ENCODE measurements at places on chromosomes 6 and 20.
A peak's percentile ranks its signal among the peaks of the same experiment; 100 is the strongest.

GRCh38 chr20:38271608-38272120 is 11.1 kb upstream of the KIAA1755 start:
- DNase-seq = no peak

DNA sequence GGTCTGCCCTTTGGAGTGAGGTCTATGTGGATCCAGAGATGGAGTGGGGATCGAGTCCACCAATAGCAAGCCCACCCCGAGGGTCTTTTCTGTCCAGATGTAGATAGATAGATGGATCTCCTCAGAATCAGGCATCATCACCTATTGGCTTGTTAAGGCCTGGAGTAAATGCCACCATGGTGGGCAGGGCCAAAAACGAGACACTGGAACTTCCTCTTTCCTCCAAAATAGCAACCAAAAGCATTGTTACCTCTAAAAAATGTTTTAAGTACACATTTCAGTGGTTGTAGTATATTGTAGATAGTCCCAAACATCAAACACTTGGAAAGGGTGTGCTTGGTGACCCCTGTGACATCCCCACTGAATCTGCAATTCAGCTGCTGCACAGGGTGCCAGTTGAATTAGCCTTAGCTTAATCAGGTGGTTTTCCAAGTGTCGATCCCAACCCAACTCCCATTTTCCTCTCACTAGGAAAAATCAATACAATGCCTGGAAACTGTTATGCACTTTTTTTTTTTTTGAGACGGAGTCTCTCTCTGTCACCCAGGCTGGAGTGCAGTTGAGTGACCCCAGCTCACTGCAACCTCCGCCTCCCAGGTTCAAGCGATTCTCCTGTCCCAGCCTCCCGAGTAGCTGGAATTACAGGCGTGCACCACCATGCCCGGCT is 35.0 kb upstream of the NELFCD start:
- no peak for DNase-seq

- no peak for DNase-seq
Measured at GRCh38 chr20:3277686-3278465, 38.9 kb upstream of the SLC4A11 start.

GRCh38 chr6:167397712-167398111 is 72.8 kb downstream of the TTLL2 start:
- DNase-seq = no peak

GRCh38 chr6:68468244-68468884 is 166.7 kb upstream of the ADGRB3 start:
- no peak for DNase-seq

DNA sequence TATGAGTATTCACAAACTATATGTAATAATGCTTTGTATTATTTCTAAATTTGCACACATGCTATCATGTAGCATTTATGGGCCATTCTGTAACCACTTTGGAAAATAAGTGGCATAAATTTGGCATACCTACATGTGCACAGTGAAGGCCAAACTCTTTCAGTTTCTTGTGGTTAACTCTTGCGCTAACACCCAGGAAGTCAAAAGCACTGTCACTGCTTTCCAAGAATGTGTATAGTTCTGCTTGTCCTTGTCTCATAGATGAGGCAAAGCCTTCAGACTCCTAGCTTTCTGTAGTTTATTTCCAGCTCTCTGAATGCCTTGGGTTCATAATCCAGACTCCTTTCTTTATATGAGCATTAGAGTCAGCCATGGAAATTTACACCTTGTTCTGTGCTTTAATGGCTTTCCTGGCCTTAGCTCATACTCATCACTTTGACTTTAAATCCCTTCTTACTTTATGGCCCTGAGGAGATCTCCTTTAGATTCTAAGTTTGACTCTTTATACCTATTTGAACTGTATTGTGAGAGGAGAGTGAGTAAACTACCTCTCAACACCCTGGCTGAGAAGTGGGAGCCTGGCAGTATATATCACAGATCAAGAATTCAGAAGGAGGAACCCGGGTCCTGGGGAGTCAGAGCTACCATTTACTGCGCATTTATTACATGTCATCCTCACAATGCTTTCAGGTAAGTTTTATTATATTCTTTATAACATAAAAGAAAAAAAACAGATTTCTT is 949 bp upstream of the SLC17A3 start:
- DNase-seq = no peak

GRCh38 chr6:135008072-135008940 is 46.3 kb downstream of the HBS1L start:
- no peak for DNase-seq

- no peak for DNase-seq
Measured at GRCh38 chr6:30515106-30515505, 25.8 kb downstream of the HLA-E start.

- no peak for DNase-seq
Measured at GRCh38 chr6:121522265-121522664, 86.8 kb downstream of the GJA1 start.

- no peak for DNase-seq
Measured at GRCh38 chr6:52221302-52221701, 23.0 kb downstream of the IL17F start.

- no peak for DNase-seq
Measured at GRCh38 chr6:183668-184067, 108.6 kb upstream of the DUSP22 start.

- peak; percentile 88 for DNase-seq
Measured at GRCh38 chr20:47501482-47502270, at the start of gene NCOA3. Gene NCOA3, plus strand, starts transcription at chr20:47501887. Its CDS starts 120,361 bp downstream, at chr20:47622248.

DNA sequence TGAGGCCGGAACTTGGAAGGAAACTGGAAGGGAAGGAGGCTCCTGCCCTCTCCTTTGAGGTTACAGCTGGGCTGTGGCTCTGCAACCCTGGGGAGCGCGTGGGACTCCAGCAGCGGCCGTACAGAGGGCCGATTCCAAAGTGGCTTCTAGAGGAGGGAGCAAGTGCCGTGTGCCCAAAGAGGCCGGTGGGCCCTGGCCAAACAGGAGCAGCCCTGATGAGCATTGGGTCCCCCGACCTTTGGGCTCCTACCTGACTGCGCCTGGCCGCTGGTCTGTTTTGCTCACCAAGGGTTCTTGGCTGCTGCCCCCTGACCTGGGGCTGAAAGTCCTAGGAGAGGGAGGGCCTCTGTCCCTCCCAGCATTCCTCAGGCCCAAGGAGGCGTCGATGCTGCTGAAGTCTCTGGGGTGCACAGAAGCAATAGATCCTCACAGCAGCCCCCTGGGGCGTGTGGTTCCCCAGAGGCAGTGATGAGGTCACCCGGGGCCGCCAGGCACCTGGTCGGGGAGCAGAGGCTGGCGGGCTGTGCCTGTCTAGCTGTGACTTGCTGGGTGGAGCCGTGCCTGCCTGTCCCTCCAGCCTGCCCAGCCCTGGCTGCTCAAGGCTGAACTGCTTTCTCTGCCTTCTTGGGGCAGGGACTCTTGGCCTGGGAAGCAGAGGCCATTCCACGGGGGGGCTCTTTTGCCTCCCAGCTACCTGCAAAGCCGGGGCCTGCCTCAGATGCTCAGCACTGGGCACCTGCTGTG is 9.8 kb downstream of the RBM38 start:
- DNase-seq = no peak

GRCh38 chr20:2538931-2539720 is 2.8 kb downstream of the TMC2 start:
- DNase-seq = no peak

DNA sequence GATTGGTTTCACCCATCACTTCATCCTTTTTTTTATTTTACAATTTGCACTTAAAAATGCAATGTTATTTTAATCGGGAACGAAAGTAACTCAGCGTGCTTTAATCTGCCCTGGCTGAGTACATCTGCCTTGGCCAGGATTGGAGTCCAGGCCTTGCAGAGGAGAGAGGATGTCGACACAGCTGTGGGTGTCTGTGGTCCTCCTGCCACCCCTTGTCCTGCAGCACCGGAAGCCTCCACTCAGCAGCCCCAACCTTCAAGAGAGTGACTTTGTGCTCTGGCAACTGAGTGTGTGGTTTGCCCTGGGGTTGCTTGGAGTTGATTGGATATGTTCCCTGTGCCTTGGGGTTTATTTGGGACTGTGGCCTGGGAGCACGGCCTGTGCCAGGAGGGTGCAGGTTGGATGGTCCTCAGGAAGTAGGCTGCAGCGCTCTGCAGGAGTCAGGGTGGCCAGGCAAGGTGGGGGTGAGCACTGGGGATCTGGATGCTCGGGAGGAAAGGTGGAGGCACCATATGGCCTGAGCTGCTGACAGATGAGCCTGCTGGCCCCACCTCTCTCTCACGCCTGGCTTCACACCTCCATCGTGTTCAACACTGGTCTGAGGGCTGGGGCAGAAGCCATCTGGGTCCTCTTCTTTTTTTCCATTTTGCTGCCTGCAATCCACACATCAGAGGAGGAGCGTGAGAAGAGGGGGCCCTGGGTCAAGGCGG is 4.3 kb downstream of the MYT1 start:
- no peak for DNase-seq

DNA sequence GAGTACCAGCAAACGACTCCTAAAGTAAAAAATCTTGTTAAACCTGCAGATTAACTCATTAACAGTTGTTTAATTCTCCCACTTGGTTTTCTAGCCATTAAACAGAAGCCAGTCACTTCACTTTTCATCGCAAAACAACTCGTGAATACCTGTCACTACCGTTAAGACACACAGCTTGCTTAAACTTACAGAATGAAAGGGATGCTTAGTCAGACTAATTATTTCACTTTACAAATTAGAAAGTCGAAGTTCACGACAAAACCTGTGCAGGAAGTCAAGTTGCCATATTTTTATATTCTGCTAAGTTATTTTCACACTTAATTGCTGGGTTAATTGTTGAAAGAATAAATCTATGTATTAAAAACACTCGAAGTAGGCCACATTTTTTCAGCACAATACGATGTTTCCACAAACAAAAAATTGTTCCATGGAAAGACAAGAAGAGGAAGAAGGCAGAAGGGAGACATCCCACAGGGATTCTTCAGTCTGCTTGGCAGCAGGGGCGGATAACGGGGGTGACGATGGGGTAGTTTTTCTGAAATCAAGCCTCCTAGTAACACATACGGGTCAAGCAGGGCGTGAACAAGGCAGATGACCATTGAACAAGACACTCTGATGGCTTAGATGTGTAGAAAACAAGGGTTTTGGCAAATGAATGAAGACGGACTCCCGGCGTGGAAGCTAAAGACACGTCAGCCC is 933 bp downstream of the SSR1 start:
- DNase-seq = no peak

DNA sequence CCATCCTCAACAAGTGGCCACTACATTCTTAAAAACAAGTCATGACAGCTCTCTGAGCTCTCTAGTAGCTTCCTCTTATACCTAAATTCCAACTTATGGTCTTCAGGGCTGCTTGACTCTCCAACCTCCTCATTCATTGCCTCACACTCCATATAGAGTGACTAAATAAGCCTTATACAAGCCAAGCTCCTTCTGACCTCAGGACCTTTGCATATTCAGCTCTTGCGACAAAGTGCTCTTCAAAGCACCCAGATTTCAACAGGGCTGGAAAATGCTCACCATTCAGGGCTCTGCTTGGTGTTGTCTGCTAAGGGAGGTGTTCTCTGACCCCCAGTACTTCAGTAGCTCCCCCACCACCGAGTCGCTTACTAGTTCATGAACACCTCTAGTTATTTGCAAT is 3.7 kb downstream of the TREML2 start:
- no peak for DNase-seq

GRCh38 chr6:94227741-94228140 is 808.4 kb upstream of the EPHA7 start:
- DNase-seq = no peak

GRCh38 chr20:44336725-44337380 is at the start of gene R3HDML:
Gene R3HDML, plus strand, starts transcription at chr20:44337043. Its CDS starts 115 bp downstream, at chr20:44337158.
- no peak for DNase-seq

- DNase-seq = no peak
Measured at GRCh38 chr20:53161073-53161472, 188.9 kb downstream of the TSHZ2 start.

DNA sequence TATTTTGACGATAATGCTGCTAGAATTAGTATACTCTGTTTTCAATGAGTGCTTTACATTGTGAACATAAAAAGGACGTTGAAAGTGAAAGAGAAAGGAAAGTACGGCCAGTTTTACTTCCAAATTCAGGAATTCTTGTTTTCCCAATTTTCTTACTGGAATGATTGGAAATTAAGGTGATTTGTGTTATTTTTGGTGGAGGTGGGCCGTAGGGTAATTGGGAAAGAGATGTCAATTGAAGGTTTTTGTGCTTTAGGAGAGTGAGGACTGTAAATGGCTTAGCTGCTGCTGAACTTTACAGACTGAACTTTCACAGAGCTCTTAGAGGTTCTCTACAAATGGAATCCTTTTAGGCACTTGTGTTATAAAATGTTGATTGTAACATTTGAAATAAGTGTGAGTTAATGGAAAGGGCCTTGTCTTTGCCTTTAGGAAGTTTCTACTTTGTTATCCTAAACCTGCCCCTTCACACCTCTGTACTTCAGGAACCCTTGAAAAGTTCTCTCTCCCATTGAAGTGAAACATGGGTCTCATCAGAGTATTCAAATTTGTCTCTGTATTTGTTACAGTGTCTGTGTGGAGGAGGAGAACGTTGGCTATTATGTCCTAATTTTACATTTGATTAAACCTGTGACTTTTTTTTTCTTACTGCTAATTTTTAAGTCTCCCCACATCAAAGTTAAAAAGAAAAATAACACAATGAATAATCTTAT is 256.4 kb downstream of the ARID1B start:
- DNase-seq = no peak

- DNase-seq = no peak
Measured at GRCh38 chr6:75143191-75143590, 62.7 kb downstream of the COL12A1 start.

DNA sequence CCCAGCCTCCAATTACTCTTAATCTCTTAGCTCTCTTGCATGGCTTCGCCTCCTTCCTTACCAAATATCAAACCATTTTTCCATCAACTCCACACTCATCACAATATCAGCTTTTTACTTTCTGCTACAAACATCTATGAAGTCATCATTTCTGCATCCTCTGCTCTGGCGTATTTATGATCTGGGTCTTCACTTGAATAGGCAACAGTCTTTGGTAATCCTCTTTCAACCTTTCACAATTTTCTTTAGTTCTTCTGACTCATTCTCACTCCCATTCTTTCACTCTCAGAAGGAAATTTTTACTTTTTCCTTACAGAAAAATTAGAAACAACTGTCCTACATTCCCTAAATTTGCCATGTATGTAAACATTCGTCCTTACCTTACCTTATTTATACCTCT is 522.4 kb downstream of the HDGFL1 start:
- DNase-seq = no peak

- DNase-seq = no peak
Measured at GRCh38 chr6:169763308-169763707, 11.9 kb downstream of the ERMARD start.

DNA sequence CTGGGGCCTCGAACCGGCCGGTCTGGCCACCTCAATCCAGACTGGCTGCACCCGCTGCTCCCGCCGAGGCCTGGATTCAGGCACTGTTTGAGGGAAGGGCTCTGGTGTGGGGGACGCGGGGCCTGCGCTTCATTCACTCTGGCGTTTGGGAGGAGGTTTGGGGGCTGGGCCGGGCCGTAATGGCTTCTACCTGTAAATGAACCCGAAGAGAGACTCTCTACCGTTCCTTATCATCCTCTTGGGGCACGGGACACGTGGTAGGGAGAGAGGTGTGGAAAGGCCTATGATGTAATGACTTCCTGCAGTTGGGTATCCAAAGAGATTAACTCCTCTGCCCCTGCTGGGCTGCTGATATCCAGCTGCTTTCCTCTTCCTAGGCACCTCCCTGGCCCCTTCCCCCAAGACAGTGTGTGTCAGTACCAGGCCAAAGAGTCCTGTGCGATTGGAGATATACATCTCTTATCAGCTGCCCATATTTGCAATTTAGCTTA is 1.8 kb downstream of the FOXO3 start:
- no peak for DNase-seq

GRCh38 chr6:74588094-74588832 is 617.6 kb downstream of the COL12A1 start:
- DNase-seq = no peak

Measured in activated CD8-positive, alpha-beta memory T cell treated with anti-CD3 and anti-CD28 coated beads for 4 hours (primary cell).